Fibroblast of gingiva (primary cell): ENCODE measurements at places on chromosomes 2 and 18.

GRCh38 chr18:37440206-37440605 is 125.4 kb downstream of the CELF4 start:
- DNase-seq, result no peak

DNA sequence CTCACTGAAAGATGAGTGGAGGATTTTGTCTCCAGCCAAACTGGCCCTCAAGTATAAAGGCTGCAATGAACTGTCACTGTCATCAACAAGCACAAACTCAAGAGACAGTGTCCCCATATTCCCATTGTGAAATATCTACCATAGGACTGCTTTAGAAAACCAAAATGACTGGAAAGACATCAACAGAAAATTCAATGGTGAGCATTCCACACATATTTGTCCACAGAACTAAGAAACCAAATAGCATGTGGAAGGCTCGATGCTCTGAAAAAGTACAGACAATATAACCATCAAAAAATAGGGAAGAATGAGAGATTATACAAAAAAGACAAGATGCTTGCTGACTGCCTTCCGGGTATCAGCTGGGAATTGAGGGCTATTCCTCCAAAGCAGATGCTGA is 37.6 kb downstream of the TGFBRAP1 start:
- DNase-seq, result no peak

GRCh38 chr2:236867441-236868260 is 218.0 kb upstream of the COPS8 start:
- peak; percentile 64 for DNase-seq

DNA sequence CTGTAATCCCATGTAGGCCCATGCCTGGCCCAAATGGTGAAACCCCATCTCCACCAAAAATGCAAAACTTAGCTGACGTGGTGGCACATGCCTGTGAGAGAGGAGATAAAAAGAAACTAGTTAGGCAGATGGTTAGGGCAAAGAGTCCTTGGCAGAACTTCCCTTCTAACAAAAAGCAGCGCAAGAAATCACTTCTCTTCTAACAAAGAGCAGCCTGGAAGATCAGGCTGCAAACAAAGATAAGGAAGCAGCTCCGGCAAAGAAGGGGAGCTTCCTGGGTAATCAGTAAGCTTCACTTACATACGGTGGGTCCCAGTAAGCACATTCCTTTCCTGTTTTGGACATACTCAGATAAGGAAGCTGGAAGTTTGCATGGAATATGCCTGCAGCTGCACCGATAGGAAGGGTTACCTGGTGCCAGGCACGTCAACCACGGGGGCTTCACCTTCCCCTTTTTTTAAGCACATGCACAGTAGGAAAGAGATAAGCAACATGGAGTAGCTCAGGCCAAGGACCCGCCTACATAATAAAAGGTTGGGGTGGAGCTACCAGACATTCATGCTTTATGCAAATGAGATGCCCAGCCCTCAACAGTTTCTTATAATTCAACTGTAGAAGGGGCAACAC is 61.0 kb upstream of the SLC25A52 start:
- no peak for DNase-seq

DNA sequence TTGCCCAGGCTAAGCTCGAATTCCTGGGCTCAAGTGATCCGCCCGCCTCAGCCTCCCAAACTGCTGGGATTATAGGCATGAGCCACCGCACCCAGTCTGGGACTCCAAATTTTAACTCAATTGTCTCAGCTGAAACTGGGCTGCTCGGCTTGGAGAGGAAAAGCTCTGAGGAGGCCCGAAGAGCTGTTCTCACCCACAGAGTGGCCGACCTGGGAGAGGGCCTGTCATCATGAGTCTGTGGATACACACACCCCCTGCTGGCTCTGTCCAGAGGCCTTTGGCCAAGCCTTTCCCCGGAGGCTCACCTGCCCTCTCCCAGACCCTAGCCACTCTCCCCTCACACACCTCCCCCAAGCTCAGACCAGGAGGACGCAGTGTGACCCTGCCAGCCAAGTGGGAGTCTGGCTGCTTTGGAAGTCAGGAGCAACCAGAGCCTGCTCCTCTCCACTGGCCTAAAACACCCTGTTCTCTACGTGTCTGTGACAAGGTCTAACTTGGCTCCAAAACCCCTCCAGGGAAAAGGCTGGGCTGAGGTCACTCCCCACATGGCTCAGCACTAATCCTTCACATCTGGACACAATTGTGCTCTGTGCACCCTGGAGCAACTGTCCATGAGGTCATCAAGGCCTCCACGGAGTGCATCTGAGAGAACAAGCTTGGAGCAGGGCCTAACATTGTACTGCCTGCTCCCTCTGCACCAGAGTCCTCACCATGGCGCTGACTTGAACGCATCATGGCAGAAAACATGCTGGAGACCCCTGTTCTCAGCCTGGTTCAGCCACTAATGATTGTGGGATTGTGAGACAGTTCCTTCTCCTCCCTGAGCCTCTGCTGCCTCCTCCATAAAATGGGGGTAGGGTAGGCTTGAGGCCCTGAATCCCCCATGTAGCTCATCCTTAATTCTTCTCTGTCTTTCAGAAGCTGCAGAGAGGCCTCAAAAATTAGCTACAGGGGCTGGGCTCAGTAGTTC is 49.9 kb upstream of the RAB6C start:
- peak; percentile 77 for DNase-seq

DNA sequence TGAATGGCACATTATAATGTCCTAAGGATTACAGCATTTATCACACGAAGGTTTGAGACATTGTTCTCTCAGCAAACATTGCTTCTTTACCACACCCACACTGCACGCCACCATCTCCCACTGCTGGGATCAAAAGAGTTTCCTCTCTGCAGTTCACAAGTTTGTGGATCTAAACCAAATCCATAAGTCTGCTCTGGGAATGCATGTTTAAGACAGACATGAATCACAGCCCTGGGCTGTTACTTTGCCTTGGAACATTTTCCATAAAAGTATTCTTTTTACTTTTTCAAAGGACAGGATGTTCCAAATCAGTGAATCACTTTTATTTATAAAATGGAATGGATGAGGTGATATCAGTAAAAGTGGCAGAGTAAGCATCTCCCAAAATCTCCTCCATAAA is 36.1 kb downstream of the STPG4 start:
- DNase-seq, result peak; percentile 38

DNA sequence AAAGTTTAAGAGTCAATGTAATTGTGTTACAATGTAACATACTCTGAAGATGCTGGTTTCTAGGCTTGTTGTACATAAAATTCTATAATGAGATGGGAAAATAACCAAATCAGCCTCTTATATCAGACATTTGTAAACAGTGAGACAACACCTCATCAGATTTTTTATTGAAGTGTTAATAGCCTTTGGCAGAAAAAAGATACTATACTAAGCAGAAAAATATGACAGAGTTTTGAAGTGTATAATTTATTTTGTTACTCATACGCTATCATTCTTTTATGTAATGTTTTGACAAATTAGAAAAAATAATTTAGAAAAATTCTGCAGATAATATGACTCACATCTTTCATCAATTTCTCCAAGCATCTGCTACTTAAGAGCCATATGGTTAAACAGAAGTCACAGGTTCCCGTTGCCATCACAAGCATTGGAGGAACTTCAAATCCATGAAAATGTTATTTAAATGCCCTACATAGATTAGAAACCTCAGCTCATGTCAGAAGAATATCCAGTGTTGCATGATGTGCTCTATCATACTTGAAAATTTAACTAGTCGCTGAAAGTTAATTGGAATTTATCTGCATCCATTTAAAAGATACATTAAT is 535.4 kb downstream of the LRP1B start:
- DNase-seq, result no peak
